ENCODE measurements at places on chromosomes 16 and 17. TPM values are rescaled to one million over a fixed set of nuclear protein-coding genes. Genes with fewer than 3 reads are reported as not detected.
A peak's percentile ranks its signal among the peaks of the same experiment; 100 is the strongest.

GRCh38 chr16:1450218-1450617, 5.9 kb upstream of the CCDC154 start:
- H3K27me3 ChIP-seq = no peaks in the 10 kb centered on the region
- H3K4me3 ChIP-seq = no peak overlapping the region
- no peaks in the 10 kb centered on the region for H3K4me1 ChIP-seq
- no peak overlapping the region for H3K27ac ChIP-seq
- peaks cover 100% of the 10 kb centered on the region for H3K36me3 ChIP-seq
- no peak for DNase-seq

GRCh38 chr17:58328195-58329034, at the start of gene TSPOAP1:
Gene TSPOAP1 (minus strand): TSS chr17:58328795. CDS start chr17:58327920, 875 bp downstream.
- H3K36me3 ChIP-seq = no peaks in the 10 kb centered on the region
- no peak within 1 kb of the TSS for H3K4me3 ChIP-seq
- no peak for DNase-seq
- peaks cover 19% of the 10 kb centered on the region for H3K4me1 ChIP-seq

- no peaks in the 10 kb centered on the region for H3K27me3 ChIP-seq
Measured at GRCh38 chr16:66204756-66205155, 161.7 kb upstream of the CDH5 start.

GRCh38 chr16:87248714-87249113, 68.5 kb downstream of the C16orf95 start:
- DNase-seq = no peak
- no peak overlapping the region for H3K4me3 ChIP-seq
- H3K36me3 ChIP-seq = no peaks in the 10 kb centered on the region
- no peaks in the 10 kb centered on the region for H3K4me1 ChIP-seq
- H3K27ac ChIP-seq = no peak overlapping the region

DNA sequence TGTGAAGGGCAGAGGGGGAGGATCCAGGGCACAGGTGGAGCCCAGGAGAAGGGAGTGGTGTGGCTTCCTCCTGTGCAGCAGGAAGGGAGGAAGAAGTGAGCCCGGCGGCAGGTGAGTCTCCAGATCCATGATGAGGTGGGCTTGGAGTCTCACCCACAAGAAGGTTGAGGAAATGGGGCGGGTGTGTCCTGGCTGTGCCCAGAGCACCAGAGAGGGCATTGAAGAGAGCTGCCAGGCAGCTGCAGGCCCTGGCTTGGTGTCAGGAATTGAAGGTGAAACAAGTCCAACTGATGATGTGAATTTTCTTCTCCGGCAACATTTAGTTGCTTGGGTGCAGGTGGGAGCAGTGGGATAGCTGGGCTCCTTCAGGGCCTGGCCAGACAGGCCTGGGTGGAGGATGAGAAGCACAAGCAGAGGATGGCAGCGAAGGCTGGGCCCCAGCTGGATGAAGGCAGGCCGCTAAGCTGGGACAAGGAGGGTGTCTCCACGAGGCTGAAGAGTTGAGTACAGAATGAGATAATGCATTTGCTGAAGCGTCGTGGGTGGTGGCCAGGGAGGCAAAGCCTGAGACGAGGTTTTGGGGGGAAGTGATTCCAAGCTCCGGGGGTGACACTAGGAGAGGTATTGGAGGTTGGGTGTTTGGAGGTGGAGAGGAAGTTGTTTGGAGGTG, 18.3 kb downstream of the NT5M start:
- no peak overlapping the region for H3K27ac ChIP-seq
- no peak overlapping the region for H3K4me3 ChIP-seq
- DNase-seq = peak; percentile 17

GRCh38 chr17:5700745-5701144, 116.4 kb upstream of the NLRP1 start:
- no peak overlapping the region for H3K27ac ChIP-seq
- no peaks in the 10 kb centered on the region for H3K4me1 ChIP-seq
- H3K36me3 ChIP-seq = no peaks in the 10 kb centered on the region
- H3K27me3 ChIP-seq = peaks cover 49% of the 10 kb centered on the region
- DNase-seq = no peak
- H3K4me3 ChIP-seq = no peak overlapping the region

XYLT1 gene
- 27.4 TPM for total RNA-seq

CMTM1 gene
- total RNA-seq = 1.5 TPM
